Stimulated activated CD4-positive, alpha-beta T cell treated with anti-CD3 and anti-CD28 coated beads, Interleukin-2, amount 100 ng/mL, for 24 hours (primary cell): ENCODE measurements at places on chromosomes 11 and 22.

- DNase-seq, result no peak
Observed at GRCh38 chr11:61406067-61406466, 13.7 kb downstream of the TMEM216 start.

DNA sequence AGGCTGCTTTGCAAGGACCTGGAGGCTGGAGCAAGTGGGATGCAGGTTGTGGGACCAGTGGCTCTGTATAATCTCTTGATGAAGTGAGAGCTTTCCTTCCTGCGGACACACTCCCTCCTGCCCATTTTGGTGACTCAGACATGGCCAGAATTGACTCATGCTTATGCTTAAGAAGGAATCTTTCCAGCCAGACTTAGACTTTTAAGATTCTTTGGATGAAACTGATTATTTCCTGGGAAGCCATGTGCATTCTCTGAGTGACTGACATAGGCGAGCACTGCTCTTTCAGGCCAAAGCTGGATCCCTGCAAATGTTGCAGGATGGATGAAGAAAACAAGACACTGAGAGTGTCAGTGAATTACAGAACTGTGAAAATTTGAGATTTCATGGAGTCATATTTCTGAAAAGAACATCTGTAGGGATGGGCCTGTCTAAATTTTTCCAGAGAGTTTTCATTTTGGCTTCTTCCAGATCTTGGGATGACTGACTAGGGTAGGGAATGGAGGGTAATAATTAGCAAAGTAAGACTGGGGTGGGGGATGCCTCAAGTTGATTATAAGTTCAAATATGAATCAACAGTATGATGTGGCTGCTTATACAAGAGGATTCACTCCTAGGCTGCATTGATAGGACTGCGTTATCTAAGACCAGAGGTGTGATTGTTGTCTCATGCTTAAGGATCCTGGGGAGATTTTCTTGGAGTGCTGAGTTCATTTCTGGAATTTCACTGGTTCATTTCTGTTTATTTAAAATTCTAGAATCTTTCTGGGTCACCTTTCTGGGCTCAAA, 195.8 kb downstream of the HIPK3 start:
- DNase-seq, result no peak

- DNase-seq, result no peak
Observed at GRCh38 chr11:86696004-86696403, 23.6 kb upstream of the ME3 start.

GRCh38 chr11:31649129-31649966, 139.8 kb downstream of the ELP4 start:
- DNase-seq, result no peak

DNA sequence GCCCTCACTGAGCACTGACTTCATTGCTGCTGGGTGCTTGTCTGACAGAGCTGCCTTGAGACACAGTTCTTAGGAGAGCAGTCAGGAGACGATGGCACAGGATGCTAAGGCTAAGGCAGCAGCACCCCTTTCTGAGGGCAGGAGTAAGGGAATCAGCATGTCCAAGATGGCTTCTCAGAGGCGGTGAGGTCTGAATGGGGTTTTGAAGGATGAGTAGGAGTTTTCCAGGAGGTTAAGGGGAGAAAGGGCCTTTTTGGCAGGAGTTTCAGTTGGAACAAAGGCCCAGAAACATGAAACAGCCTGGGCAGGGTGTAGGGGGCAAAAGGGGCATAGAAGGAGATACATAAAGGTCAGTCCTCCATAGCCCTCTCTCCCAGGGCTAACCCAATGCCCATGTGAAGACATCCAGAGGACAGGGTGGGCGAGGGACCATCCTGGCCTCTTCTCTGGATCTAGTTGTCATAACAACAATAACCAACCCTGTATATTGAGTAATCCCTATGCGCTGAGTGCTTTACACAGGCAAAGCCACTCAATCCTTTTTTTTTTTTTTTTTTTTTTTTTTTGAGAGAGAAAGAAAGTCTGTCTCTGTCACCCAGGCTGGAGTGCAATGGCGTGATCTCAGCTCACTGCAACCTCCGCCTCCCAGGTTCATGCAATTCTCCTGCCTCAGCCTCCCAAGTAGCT, 19.0 kb downstream of the CYTH4 start:
- DNase-seq, result no peak

- DNase-seq, result peak; percentile 80
Observed at GRCh38 chr22:38467904-38468442, at the start of gene KDELR3. TSS of gene KDELR3 (plus strand) at chr22:38468096. CDS start at chr22:38468234, 138 bp downstream.

GRCh38 chr11:57622263-57622662, 24.8 kb downstream of the SERPING1 start:
- DNase-seq, result no peak

DNA sequence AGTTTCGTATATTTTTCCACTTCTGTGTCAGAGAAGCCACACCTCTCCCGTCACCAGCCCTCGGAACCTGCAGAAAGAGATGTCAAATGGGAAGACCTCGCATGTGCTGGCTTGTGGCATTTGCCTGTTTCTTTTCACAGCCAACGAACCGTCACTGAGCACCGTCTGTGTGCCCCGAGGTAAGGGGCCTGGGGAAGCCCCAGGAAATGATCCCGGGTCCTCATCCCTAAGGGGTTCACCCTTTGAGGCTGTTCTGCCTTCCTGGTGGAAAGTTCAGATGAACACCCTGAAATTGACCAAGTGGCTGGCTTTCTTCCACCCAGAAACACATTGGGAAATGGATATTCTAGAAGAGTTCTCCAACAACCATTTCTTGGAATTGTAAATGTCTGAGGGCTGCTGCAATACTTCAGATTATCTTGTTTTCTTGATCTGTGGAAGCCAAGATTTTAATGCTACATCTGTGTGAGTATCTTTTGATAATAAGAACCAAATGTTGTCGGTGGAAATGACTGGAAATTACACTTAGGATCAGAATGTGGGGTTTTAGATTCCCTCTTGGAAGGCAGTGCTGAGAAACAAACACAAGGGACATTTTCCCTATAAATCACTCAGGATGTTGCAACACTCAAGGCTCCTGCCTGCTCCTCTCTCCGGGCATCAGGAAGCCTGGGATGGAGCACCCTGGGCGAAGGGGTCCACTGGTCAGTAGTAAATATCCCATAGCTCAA, 37.6 kb downstream of the RIBC2 start:
- no peak for DNase-seq

GRCh38 chr11:120231963-120232362, 8.0 kb upstream of the POU2F3 start:
- no peak for DNase-seq

DNA sequence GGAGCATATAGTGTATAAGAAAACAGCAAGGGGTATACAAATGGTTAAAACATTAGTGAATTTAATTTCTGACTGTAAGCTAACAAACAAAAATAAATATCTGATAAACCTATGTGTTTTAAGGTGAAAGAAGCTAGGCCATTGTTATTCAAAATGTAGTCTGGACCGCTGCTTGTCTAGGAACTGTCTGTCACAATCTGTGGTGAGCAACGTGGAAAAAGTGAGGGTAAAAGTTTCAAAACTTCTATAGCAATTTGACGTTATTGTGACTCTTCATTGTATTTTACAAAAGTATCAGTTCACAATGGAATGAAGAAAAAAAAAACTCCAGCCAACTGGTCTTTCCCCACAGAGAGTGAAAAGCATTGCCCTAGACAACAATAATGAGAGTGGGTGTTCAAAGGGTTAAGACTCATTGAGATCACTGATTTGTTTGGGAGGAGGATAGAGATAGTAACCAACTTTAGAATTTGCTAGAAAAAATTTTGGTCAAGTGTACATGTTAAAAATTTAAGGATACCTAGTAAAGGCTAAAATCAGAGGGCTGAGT, 79.1 kb downstream of the UVRAG start:
- no peak for DNase-seq

- no peak for DNase-seq
Observed at GRCh38 chr22:46635756-46636155, 15.6 kb downstream of the GRAMD4 start.

DNA sequence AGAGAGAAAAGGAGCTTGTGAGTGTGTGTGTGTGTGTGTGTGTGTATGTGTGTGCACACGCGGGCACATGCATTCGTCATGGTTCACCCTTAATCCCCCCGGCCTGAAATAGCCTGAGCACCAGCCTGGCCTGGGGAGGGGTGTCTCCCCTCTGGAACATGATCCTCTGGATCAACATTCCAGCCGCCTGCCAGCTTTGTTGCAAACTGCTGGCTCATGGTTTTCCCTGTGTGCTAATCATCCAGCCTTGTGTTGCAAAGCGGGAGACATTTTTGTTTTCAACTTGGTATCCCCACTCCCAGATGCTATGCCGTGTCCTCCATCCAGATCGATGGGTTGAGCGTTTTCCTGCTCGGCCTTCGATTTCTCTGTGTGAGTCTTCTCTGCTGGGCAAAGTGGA, 94.3 kb downstream of the FEZ1 start:
- DNase-seq, result no peak

- DNase-seq, result no peak
Observed at GRCh38 chr11:117034901-117035300, 63.3 kb downstream of the SIK3 start.

- no peak for DNase-seq
Observed at GRCh38 chr11:45761659-45762058, 43.3 kb upstream of the SLC35C1 start.

GRCh38 chr22:47442821-47443220, 680.4 kb downstream of the TBC1D22A start:
- no peak for DNase-seq

GRCh38 chr22:43185860-43186261, 1.1 kb downstream of the TTLL12 start:
- DNase-seq, result no peak

GRCh38 chr11:46778416-46778815, 59.4 kb downstream of the F2 start:
- DNase-seq, result no peak

DNA sequence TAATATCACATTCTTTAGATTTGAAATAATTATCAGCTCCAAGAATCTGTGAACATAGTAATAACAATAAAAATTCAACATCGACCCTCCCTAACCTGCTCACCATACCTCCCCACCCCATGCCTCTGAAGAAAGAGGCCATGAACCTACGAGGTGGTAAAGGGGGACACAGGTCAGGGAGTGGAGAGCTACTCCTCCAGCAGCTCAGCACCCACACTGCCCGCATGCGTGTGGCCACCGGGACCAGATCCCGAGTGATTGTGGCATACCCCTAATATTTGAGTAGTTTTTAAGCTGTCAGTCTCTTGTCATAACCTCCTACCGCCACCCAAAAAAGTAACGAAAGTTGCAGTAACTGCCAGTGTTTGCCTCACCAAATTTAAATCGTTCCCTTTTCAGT, 16.8 kb upstream of the ADSL start:
- no peak for DNase-seq

GRCh38 chr22:39897841-39898240, 3.0 kb upstream of the GRAP2 start:
- no peak for DNase-seq

GRCh38 chr11:9895006-9895405, 231.1 kb downstream of the SWAP70 start:
- DNase-seq, result no peak

DNA sequence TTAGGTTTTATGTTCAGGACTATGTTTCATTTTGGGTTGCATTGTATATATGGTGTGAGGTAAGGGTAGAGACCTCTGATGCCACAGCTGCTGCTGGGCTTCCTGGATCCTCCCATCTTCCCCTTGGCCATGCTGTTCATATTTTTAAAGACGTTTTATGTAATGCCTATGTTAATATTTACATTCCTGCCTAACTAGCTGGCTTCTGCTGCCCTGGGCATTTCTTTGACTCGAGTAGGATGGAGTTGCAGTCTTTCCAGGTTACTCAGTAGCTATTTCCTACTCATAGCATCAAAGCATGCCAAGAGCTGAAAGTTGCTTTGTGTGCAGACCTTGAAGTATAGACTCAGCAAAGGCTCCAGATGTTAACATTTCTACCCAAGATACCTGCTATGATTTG, 220.5 kb upstream of the CADM1 start:
- DNase-seq, result no peak

DNA sequence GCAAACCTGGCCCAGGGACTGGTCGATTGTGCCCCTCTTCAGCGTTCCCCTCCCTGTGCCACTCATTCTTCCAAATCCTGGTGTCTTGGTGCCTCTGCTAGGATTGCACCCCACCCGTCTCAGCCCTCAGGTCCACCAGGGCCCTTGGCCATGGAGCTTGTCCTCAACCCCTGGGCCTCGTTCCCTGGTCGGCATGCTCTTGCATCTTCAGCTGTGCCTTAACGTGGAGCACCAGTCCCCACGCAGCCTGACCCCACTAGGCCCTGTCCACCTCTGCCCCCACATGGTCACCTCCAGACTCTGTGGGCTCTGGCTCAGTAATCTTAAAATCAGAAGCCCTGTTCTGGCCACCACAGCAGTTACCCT, 61.1 kb downstream of the OSBP2 start:
- DNase-seq, result no peak

DNA sequence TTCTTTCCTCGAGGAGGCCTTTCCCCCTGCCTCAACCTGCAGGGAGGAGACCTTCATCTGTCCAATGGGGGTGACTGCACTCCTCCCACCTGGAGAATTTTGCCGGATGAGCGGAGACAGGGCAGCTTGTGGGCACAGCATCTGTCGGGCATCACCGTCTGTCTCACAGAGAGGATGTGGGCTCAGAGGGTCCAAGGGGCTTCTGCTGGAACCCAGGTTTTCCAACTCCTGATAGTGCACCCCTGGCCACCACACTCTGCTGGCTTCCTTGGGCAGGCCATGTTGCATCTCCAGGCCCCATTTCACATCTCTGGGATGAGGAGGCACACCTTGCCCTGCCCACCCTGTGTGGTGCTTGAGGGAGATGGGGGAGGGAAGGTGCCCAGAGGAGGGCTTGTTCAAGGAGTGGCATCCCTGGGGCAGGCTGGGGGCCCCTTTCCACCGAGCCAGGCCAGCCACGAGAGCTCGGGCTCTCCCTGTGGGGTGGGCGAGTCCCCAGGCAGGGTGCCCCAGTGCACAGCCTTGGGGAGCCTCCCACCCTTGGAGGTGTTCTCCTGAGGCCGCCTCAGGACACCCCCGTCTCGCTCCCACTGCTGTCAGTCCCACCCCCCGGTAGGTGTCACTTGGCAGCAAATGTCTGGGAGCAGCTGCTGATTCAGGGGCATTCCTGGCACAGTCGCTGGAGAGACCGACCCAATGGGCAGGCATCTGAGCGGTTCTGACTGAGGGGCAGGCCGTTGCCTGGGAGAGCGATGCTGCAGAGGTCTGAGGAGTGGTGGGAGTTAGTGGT, 84.2 kb downstream of the MORC2 start:
- DNase-seq, result no peak

- no peak for DNase-seq
Observed at GRCh38 chr22:45397806-45398205, 15.6 kb downstream of the SMC1B start.

DNA sequence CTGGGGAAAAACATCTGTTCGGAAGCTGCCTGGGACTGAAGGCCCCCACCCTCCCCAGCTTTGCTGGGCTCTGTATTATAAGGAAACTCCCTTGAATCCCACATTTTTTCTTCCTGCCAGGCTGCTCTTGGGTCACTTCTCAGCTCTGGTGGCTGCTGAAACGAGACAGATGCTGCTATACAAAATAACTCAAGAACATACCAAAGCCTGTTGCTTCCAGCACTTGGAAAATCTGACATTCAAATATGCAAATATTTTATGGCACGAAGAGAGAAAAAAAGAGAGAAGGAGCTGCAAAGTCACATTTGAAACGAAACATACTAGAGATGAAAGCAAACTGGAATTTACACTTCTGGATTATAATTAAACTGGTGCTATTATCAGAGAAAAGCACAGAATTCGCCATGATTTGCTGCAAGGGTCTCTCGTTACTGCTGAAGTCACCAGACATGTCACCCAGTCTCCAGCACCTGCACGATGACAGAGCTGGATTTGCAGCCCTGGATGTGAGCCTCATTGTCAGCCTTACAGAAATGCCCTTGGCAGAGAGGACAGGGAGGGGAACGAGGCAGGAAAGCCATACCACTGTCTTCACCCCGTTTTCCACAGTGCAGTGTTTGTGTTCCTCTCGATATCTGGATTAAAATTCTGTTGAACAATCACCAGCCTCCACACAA, 47.9 kb upstream of the IGSF9B start:
- DNase-seq, result no peak
